ENCODE measurements at places on chromosomes 12 and 14.

- no peak for DNase-seq
These were observed 87.4 kb upstream of the PKP2 start for GRCh38 chr12:32983968-32984367.

DNA sequence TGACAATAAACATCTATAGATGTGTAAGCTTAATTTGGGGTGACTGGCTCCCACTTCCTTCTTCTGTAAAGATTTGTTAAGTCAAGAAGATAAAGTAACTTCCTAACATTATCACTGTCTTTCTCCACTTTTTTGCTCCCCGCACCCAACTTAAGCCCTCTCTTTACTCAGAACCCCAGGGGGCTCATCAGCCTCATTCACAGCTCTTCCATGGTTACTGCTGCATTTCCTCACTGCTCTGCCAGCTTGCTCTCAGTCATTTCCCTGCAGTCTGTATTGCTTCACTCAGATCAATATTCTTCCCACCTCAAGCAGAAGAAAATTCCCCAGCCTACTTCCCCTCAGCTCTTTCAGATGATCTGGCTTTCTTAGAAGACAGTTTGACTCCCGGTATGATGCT is 102.0 kb downstream of the PIK3C2G start:
- DNase-seq, result no peak

GRCh38 chr12:115811929-115812328 is 465.6 kb downstream of the MED13L start:
- no peak for DNase-seq

GRCh38 chr12:51819736-51820525 is 28.6 kb downstream of the FIGNL2 start:
- DNase-seq, result no peak

GRCh38 chr12:30796891-30797371 is 42.2 kb upstream of the CAPRIN2 start:
- DNase-seq, result no peak

DNA sequence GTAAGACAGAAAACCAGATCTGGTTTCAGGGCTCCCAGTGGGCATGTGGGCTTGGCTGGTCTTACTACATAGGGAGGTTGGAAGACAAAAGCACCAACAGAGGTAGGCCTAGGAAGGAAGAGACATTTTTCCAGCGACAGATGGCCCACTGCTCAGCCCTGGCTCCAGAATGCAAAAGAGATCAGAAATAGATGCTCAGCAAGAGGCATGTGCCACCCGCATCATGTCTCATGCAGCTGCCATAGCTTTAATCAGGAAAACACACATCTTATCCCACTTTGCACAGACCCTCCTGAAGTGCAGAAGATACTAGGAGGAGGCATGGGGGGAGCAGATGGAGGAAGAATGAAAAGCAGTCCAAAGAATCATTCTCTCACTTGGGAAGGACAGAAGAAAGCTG is 25.3 kb downstream of the VASH1 start:
- no peak for DNase-seq

DNA sequence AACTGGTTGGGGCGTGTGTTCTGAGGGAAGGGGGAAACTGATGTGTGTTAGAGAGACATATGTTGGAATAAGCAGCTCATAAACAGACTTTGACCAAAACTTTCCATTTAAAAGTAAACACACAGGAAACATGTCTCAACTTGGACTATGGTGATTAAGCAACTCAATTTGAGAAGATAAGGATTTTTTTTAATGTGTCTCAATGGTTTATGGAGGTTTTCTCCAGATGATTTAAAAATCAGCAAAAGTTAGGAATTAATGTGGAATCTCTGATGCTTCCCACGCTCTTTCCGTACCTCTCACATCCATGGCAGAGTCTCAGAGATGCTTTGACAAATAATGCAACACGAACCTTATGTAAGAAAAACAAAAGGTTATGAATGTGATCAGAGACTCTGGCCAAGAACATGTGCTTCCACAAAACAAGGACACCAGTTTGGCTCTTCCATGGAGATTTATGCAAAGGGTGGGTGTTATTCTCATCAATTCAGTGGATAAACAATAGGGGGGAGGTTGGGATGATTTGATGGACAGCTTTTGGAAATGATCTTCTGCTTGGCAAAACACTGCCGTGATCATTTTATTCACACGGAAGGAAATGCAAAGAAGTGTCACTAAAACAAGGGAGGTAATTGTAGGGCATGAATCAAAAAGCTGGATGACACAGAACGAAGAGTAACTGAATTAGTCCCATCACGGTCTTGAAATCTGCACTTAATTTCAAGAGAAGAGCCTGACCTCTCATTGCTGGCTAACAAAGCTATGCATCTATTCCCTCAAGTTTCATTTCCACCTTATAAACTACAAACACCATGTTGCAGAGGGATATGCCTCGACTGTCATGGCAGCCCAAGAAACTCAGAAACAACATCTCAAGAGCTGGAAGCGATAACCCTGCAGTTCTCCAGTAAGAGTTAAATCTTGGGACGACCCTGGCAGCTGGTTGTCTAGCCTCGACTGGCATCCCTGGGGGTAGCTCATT is 76.5 kb downstream of the FOXN3 start:
- no peak for DNase-seq

DNA sequence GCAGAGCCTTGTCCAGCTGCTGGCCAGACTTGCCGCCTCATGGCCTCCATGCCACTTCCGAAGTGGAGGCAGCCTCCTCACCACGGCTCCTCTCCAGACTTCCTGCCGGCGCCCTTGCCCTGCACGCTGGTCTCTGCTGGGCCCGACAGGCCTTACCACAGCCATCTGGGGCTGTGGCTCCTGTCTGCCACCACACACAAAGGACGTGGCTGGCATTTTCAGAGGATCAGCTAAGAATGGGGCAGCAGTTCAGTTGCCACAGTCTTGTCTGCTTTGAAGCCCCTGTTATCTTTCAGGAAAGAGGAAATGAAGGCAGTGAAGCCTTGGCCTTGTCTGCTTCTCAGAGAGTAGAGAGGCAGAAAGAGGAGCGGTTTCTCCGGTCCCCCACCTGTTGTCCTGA is 178.0 kb upstream of the FKBP4 start:
- DNase-seq, result no peak

GRCh38 chr12:75779891-75780496 is 251.6 kb downstream of the PHLDA1 start:
- DNase-seq, result no peak

DNA sequence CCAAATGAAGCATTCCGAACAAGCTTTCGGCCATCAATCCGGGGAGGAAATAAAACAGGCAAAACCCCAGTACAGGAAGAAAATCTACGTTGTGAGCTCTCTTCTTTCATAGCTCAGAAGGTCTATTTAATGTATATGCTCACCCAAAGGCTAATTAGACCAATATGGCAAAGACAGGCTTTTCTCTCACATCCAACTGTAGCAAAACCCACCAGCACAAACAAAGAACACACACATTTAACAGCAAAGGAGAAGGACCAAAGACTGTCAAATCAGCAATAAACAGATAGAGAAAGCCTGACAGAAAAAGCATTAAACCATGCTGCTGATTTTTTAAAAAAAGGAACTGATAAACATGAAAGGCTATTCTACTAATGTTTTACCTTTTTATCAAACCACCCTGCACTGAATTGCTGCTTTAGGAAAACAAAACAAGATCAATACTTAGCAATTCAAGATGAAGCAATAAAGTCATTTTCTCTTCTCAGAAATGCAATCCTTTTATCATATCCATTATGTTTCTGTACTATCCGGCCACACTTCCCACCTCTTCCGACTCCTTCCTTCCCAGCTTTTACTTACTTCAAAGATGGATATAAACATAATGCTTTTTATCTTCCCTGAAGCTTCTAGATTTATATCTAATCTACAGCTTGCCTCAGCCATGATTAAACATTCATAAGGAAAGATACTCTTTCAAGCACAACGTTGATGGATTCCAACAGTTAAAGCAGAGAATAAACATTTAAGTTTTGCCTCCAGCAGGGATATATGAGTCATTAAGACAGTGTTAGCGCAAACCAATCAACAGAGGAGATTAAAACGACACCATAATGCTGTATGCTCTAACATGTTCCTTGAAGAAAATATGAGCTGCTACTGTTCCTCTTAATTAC is 74.6 kb upstream of the BBS10 start:
- DNase-seq, result no peak

DNA sequence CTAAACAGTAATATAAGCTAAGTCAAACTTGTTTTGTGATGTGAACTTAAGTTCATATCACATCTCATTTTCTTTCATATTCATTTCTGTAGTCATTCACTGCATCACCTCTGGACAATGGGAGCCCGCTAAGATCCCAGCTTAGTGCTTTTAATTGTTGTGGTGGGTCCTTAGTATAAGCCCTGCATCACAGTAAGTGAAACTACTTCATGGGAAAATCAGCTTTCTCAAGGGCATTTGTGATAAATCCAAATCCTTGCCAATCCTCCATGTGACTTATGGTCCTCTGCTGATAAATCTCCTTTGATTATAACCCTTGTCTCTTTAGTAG is 98.3 kb downstream of the PLEKHA5 start:
- no peak for DNase-seq

- DNase-seq, result no peak
These were observed 85.3 kb downstream of the LRP6 start for GRCh38 chr12:12181511-12181910.

- no peak for DNase-seq
These were observed 40.8 kb downstream of the NDUFA12 start for GRCh38 chr12:94962670-94963069.

GRCh38 chr14:27392153-27392552 is 794.3 kb upstream of the NOVA1 start:
- no peak for DNase-seq

- DNase-seq, result peak; percentile 86
These were observed 1.3 kb downstream of the AHSA1 start for GRCh38 chr14:77459072-77459723.

GRCh38 chr12:132407451-132407961 is 78.1 kb upstream of the GALNT9 start:
- DNase-seq, result no peak

GRCh38 chr12:49974677-49975317 is 2.0 kb downstream of the AQP6 start:
- DNase-seq, result no peak

DNA sequence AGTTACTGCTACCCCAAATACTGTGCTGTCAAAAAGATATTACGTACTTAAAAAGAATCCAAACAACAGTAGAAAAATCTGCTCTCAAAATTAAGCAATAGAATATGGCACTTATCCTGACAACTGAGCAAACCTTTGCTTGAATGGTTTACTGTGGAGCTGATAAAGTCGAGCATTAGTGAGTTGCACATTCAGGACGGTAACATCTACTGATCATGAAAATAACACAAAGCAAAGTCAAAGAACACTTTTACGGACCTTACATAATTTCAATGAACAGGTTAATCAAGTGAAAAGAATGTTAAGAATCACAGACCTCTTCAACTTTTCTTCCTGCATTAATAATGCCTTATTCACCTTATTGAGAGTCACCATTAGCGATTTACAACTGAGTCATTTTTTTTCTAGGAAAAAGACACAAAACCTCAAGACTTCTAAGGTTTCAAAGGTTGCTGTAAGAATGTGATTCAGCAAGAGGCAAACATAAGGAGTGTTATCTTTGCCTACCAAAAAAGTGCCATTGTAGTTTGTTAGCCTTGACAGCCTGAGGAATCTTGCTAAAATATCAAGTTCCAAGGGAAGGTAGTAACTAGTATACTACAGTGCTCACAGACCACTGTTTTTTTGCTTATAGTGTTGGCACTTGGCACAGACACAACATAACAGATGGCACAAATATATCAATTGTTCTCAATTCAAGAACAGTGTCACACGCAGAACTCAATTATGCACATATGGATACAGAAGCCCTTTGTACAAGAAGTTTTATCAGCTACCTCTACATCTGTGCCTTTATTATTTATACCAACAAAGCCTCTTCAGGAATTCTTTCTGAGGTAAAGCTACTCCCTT is 334.2 kb upstream of the RPL10L start:
- DNase-seq, result no peak

GRCh38 chr12:116160231-116160630 is 117.3 kb downstream of the MED13L start:
- no peak for DNase-seq

- peak; percentile 54 for DNase-seq
These were observed 22.5 kb upstream of the PCNX1 start for GRCh38 chr14:70884595-70885342.

Measured in activated CD4-positive, alpha-beta T cell treated with anti-CD3 and anti-CD28 coated beads for 48 hours (primary cell).